H4 (cell line): ENCODE measurements at places on chromosomes 12 and 14.

DNA sequence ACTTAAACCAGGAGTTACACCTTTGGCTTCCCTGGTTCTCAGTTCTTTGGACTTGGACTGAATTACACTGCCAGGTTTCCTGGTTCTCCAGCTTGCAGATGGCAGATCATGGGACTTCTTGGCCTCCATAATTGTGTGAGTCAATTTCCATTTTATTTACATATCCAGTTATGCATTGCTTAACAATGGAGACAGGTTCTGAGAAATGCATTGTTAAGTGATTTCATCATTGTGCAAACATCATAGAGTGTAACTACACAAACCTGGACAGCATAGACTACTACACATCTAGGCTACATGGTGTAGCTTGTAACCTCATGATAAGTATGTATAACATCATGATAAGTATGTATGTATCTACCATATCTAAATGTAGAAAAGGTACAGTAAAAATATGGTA, 276.1 kb upstream of the BTG1 start:
- no peak for DNase-seq

DNA sequence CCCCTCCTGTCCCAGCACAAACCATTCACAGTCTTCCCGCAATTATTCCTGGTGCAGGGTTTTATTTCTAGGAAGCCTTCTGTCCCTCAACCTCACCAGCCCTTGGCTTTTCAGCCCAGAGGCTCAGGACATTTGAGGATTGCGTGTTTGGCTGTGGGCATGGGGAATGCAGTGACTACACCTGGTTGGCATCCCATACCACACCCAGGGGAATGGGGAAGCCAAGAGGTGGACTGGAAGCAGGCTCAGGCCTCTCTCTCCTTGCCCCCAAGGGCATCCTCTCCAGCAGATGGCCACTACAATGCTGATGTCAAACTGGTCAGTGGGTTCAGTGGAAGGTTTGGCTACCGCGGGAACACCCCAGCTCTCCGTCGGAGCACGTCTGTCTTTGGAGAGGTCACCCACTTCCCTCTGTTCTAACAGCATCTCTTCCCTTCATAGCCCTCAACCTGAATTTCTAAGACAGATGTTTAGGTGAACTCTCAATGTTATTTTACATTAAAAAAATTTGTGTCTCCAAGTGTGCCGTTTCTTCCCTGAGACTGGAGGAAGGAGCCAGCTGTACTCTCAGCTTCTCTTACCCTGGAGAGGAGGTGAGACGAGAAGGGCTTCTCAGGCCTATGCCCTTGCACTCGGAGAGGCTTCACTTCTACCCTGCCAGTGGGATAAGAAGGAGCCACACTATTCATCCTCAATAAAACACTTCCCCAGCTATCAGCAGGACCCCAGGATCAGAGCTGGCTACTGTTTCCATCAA, 35.5 kb downstream of the DCAF4 start:
- DNase-seq = peak; percentile 50

DNA sequence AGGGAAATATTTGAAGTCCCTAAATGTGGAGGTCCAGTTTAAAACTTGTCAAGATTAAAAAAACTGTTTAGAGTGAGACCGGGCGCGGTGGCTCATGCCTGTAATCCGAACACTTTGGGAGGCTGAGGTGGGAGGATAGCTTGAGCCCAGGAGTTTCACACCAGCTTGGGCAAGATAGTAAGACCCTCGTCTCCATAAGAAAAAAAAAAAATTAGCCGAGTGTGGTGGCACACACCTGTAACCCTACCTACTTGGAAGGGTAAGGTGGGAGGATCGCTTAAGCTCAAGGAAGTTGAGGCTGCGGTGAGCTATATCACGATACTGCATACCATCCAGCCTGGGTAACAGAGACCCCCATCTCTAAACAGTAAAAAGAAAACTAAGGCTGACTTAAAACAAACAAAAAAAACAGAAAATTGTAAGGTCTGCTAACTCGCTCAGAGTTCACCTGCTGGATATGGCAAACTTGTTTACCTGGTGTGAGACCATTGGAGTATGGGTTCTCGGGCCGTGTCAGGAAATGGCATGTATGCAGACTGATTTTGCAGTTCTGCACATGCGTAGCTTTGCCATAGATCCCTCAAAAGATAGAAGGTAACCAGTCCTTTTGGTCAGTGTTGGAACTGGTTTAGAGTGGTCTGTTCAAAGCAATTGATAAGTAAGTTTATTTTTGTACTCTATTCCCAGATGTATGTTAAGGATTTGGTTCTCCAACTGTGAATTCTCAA, 2.1 kb downstream of the RNF10 start:
- no peak for DNase-seq

DNA sequence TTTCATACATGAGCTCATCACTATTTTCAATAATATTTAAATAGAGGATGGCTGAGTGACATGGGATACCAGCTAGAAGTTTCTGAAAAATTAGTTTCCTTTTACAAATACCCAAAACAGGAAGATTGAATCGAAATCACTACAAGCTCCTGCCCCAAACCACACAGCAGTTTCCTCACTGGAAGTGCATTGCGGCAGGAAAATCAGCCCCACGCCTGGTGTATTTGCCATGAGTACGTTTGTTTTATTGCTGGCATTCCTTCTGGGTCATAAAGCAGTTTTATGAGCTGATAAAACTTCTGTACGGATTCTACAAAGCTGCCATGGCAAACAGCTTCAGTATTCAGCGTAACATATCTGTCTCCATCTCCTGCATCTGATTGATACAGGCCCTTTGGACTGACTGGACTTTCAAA, 23.7 kb downstream of the CDC42BPB start:
- no peak for DNase-seq

DNA sequence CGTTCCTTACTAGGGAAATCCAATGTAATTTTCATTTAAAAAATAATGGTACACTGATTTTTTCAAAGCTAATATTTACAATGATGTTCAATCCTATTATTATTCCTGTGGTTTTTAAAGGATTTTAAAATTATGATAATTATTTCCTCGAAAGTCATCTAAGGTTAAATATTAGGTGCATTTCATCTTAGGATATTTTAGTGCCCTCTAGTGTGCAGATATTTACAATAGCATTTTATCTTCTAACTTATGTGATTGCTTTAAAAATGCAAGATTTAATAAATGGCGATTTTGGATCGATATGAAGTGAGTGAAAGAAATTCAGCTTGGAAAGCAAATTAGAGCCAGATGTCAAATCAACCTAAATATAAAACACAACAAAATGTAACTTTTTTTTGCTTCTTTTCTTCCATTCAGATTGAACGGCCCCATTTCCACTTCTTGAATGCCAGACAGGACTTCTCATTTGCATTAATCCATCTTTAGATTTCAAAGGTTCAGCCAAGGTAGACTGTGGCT, 293.5 kb downstream of the SLC6A15 start:
- no peak for DNase-seq

DNA sequence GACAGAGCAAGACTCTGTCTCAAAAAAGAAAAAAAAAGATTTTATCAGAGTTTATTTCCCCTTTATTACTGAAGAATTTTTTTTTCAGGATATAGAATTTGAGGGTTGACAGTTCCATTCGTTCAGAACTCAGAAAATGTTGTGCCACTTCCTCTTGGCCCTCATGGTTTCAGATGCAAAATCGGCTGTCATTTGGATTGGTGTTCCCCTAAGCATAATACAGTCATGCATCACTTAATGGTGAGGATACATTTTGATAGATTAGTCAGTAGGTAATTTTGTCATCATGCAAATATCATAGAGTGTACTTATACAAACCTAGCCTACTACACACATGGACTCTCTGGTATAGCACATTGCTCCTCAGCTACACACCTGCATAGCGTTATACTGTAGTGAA, 263.9 kb upstream of the RTL1 start:
- DNase-seq = no peak

- DNase-seq = no peak
These were observed at the start of gene KRT5 for GRCh38 chr12:52519826-52520662. TSS of gene KRT5 (minus strand) at chr12:52520394. CDS start at chr12:52520296, 98 bp downstream.

GRCh38 chr12:115341442-115341841, 657.5 kb upstream of the TBX3 start:
- DNase-seq = peak; percentile 93

GRCh38 chr12:104656921-104657320, 200.2 kb downstream of the CHST11 start:
- no peak for DNase-seq

DNA sequence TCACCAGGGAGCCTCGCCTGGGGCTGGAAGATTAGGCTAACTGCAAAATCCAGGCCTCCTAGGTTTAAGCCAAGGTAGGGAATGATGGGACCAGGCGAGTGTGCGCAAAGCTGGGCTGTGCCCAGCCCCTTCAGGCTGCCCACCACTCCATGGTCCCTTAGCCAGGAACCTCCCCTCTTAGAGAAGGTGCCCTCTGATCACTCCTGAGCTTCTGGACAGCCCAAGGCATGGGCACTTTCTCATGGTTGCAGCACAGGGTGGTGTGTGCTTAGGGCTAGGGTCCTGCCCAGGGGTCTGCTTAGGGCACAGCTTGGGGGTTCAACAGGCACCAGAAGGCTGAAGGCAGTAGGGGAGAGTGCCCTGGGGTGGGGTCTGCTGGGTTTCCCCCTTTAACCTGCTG, 69.0 kb downstream of the PRIMA1 start:
- no peak for DNase-seq

- no peak for DNase-seq
These were observed 664.7 kb downstream of the NRXN3 start for GRCh38 chr14:78834766-78835451.
